Activated CD4-positive, alpha-beta memory T cell treated with anti-CD3 and anti-CD28 coated beads, Interleukin-2, amount 10 ng/mL, durations not matched to agents 7 days and 5 days (primary cell): ENCODE measurements at places on chromosomes 7 and 10.
A peak's percentile ranks its signal among the peaks of the same experiment; 100 is the strongest.

DNA sequence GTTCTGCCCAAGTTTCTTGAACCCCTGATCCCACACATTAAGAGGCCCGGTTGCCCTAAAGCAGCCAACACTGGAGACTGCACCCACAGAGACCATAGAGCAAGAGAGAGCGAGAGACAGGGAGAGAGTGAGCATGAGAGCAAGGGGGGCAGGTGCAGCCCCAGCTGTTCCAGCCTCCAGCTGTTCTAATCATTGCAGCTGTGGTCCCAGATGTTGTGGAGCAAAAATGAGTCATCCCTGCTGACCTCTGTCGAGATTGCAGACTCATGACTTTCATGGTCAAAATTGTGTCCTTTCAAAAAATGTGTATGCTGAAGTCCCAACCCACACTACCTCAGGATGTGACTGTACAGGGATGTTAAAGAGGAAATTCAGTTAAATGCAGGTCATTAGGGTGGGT lies 143.9 kb upstream of the FRMD4A start:
- no peak for DNase-seq

DNA sequence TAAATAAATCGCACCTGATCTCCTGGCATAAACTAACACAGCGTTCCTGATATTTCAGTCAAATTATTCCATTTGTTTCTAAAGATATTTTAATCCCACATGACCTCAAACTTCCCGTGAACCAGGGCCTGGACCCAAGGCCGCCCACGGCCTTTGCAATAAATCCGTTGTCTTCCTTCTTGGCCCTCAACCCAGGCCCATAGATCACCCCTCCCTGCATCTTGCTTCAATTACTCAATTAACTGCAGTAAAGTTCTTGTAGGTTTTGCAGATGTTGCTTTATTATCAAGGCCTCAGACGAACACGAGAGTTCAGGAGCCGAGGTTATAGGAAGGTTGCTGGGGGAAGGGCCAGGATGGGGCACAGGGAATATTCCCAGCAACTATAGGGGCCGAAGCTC lies 249.4 kb downstream of the RAB11FIP2 start:
- no peak for DNase-seq

- no peak for DNase-seq
These were observed 86.5 kb upstream of the KLF6 start for GRCh38 chr10:3871424-3871996.

GRCh38 chr7:78052112-78052511 lies 253.5 kb downstream of the PHTF2 start:
- DNase-seq: no peak

GRCh38 chr10:29057822-29058331 lies 231.0 kb upstream of the LYZL1 start:
- no peak for DNase-seq

DNA sequence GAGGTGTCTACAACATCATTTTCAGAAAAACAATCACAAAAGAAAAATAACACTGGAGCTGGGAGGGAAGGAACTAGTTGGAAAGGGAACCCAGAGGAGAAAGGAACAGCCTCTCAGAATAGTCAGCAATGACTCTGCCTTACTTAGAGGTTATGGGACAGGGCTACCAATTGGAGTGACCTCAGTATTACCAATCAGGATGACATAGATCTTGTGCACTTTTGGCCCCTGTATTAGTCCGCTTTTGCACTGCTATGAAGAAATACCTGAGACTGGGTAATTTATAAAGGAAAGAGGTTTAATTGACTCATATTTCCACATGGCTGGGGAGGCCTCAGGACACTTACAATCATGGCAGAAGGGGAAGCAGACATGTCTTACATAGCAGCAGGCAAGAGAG lies 99.7 kb upstream of the SDK1 start:
- peak; percentile 0 for DNase-seq

- DNase-seq: no peak
These were observed 10.8 kb upstream of the NKX2-3 start for GRCh38 chr10:99521765-99522469.

GRCh38 chr10:132828681-132829080 lies 42.7 kb upstream of the NKX6-2 start:
- DNase-seq: no peak

- DNase-seq: no peak
These were observed 5.6 kb downstream of the CELF2 start for GRCh38 chr10:11023009-11023953.

DNA sequence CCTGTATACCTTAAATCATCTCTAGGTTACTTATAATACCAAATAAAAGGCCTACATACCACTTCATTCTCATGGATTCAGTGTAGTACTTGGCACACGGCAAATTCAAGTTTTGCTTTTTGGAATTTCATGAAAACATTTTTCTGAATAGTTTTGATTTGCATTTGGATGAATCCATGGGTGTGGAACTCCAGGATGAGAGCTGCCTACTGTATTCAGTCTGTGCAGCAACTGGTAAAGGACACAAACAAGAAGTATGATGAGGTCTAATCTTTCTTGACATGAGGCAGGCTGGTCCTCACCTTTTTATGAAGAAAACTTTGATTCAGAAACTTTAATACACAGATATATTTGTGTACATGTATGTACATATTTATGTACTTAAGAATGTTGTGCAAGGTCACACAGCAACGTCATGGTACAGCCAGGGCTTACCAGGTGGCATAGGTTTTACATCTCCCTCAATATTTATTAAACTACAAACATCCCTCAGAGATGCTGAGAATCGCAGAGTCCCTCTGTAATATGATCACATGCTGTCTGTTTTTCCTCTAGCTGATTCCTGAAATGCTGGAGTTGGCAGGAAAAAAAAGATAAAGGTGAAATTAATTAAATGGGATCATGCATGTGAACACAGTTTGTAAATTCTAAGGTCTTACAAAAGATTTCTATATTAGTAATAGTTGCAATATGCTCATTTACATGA lies 239.6 kb downstream of the PRKG1 start:
- no peak for DNase-seq

DNA sequence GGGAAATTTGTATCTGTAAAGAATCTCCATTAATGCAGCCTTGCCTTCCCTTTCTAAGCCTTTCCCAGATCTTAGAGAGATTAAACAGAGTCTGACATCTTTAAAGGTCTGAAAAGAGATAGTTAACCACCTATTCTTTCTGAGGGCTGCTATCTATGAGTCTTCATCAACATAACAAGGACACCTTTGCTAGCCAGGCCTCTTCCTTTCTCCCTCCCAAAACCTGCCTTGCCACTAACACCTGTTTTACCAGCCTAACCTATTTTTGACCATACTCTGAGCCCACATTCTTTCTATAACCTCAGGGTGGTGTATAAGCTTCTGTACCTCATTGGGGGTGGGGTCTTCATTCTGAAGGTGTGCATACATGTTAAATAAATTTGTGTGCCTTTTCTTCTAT lies 217.1 kb downstream of the IPMK start:
- DNase-seq: no peak

DNA sequence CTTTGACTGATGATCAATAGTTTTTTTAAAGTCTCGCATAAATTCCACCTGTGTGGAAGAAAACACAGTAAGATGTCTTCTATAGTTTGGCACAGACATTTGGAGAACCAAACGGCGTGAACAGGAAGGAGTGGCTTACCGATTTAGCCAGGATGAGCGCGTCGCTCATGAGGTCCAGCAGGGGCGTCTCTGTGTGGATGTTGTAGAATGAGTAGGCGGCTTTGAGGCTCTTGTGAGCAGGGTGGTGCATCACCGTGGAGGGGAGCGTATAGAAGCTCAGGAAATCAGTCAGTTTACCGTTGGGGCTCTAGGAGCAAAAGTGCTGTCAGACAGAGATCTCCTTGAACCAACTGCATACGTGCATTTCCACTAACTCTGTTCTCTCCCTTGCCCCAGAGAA lies 15.5 kb downstream of the RPP38 start:
- DNase-seq: no peak

DNA sequence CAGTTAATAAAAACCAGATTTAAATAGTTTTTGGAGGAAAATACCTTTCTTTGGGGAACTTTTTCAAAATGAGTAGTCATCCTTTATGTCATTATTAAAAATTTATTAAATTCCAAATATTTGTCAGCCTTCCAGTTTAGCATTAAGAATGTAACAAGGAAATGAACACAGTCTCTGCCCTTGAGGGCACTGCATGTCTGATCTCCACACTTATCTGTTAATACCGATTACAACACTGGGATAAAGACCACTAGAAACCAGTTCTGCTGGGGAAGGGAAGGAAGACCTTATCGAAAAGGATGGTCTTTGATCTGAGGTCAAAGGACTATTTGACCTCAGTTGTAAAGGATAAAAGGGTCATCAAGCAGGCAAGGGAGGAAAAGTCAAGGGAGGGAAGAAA lies 320.0 kb downstream of the DOCK4 start:
- DNase-seq: no peak

DNA sequence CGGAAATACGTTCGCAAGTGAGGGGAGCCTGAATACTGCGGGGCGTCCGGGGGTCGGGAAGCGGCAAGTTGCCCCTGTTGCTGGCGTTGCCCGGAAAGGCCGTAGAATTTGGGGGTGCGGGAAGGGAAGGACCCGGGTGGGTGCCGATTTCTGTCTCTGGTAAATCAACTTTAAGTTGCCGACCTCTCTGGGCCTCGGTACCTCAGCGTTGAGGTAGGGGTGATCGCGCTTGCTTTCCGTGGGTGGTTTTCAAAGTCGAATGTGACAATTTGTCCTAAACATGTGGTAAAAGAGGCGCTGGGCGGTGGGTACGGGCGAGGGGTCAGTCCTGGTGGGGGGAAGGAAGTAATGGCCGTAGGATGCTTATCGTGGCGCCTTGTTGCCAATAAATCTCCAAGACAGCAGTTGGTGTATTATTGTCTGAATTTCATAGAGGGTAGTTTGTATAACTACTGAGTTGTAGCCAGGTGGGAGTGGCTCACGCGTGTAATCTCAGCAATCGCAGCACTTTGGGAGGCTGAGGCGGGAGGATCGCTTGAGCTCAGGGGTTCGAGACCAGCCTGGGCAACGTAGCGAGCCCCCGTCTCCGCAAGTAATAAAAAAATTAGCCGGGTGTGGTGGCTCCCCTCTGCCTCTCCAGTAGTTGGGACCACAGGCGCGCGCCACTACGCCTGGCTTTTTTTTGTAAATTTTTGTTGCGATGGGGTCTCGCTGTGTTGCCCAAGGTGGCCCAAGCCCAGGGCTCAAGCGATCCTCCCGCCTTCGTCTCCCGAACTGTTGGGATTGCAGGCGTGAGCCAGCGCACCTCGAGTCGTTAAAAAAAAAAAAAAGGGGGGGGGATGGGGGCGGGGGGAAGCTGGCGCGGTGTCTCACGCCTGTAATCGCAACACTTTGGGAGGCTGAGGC lies 644 bp downstream of the BUD23 start:
- DNase-seq: no peak

DNA sequence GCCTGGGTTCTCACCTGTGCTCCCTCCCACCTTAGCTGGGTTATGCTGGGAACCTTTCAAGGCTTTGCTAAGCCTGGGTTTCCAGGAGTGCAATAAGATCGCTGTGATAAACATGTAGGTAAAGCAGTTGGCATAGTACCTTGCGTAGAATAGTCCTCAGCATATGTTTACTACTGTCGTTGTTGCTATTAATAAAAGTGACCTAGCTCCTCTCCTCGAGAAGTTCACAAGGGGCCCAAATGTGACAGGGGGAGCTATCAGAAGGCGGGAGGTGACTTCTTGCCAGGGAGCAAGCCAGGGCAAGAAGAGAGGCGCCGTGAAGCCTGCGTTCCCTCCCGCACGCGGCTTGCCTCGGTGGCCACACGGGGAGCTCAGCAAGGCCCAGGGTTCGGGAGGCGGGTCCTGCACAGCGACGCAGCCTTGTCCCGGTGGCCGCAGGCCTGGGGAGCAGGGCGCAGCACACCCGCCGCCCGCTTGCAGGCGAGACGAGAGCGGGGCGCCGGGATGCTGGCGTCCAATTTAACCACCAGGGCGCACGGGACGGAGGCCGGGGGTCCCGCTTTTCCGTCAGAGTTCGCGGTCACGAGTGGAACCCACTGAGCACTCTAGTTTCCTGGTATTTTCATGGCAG lies 106.2 kb downstream of the SNX10 start:
- DNase-seq: no peak

DNA sequence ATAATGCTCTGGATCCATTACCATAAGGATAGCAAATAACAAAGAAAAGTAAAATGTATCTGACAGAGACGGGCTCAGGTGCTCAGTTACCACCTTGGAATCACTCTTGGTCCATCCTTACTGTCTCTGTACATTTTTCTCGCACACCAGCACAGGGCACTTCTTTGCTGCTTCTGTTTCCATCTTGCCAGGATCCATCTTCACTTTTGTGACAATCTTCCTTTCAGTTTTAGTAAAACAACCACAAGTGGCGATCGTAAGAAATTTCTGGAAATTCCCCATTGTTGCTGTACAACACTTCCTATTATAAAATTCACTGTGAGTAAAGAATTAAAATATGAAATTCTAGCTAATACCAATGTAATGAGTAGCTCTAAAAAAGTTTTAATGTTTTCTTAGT lies 695.5 kb downstream of the GRM8 start:
- no peak for DNase-seq

- no peak for DNase-seq
These were observed 49.9 kb downstream of the ARMC3 start for GRCh38 chr10:22977751-22978150.
